ENCODE measurements at places on chromosomes 7 and 10.

DNA sequence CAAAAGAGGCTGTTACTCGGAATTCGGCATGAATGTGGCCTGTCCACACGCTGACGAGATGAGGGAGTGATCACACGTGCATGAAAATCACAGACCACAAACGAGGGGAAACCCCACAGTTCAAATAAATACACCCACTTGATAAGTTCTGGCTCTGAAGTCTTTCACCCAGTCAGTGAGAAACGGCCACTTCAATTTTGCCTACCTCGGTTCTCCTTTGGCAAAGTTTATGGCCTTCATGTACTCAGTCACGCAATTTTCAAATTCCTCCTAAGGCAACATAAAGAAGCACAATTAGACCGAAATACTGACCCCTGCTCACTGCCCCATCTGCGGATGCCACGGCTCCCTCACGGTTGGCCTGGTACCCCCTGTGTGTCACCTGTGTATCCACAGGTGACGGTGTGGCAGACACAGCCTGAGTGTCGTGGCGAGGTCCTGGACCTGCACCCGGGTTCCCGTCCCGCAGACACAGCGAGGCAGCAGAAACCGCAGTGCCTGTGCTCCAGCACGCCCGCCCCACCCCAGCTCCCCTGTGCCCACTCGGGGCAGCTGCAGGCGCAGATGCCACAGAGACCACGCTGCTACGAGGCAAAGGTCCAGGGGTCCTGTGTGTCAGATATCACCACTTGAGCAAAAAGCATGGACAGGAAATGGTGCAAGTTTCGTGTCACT, 1.4 kb downstream of the CFAP46 start:
- DNase-seq, result no peak

DNA sequence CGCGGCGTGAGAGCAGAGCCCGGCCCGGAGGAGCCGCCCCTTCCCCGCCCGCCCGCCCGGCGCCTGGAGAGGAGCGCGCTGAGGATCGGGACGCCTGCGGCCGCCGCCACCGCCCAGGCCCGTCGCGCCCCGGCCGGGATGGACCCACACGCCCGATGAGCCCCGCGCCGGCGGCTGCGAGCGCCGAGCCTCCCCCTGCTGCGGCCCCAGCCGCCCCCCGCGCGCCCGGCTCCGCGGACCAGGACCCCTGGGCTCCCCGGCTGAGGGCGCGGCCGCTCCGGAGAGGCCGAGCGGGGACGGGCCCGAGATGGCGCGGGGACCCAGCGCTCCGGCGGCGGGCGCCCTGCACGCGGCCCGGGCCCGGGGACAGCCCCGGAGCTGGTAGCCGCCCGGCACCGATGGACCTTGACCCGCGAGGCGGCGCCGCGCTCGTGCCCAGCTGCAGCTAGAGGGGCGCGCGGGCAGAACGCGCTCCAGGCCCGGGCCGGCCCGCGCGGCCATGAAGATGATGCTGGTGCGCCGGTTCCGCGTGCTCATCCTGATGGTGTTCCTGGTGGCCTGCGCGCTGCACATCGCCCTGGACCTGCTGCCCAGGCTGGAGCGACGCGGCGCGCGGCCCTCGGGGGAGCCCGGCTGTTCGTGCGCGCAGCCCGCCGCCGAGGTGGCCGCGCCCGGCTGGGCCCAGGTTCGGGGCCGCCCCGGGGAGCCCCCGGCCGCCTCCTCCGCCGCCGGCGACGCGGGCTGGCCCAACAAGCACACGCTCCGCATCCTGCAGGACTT, 520 bp downstream of the FAM20C start:
- peak; percentile 16 for DNase-seq

DNA sequence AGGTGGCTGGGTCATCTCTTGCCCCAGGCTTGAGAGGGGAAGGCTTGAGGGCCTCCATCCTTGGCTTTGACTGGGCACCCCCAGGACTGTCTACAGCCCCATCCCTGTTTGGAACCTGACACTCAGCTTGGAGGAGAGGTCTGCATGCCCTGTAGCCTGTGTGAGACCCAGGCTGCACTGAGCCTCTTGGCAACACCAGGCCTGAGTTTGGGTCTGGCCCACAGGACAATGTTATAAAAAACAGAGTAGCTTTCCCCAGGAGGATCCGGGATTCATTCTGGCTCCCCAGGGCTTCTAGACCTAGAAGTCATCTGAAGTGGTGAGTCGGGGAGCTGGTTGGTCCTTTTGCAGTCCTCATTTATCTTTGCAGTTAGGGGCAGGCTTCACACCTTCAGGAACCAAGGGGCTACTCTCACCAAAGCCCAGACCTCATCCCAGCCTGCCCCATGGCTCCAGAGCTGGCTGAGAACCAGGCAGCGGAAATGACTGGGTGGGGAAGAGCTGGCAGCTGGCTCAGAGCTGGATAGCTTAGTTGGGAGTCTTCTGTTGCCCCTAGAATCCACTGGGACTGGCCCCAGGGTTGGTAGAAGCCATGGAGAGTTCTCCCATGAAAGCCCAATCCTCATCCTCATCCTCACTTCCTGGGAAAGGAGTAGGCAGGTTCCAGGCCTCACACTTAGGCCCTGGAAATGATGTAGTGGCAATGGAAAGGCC, 68.8 kb downstream of the ADCYAP1R1 start:
- no peak for DNase-seq

DNA sequence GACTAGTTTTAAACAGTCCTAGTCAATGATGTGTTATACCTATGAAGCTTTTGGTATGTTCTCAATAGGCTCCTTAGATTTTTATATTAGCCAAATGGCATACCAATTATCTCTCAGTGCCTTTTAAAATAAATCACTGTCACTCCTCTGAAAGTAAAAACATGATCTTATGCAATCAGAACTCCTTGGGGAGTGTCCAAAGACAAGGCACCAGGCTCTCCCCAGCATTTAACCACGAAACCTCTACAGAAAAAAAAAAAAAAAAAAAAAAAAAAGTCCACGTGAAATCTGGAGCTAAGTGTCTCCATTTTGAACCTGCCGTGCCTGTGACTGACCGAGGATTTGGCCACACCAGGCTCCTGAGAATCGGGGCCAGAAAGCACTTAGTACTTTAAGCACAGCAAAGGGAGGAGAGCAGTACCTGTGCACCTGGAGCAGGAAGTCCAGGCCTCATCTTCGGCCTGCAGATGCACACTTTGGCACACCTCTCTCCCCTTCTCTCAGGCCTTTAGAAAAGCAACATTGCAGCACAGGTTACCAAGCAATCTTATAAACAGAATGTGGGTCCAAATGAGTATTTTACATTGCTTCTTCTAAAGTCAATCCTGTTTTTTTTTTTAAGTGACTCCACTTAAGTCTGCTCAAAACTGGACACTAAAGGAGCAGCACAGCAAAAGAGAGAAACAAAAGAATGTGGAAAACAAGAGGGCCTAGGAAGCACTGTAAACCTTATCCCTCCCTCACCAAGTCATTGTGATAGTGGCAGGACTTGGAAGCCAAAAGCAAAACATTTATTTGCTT, 1.5 kb downstream of the FAM13C start:
- no peak for DNase-seq

GRCh38 chr7:124688991-124689390, 76.6 kb downstream of the GPR37 start:
- peak; percentile 13 for DNase-seq

DNA sequence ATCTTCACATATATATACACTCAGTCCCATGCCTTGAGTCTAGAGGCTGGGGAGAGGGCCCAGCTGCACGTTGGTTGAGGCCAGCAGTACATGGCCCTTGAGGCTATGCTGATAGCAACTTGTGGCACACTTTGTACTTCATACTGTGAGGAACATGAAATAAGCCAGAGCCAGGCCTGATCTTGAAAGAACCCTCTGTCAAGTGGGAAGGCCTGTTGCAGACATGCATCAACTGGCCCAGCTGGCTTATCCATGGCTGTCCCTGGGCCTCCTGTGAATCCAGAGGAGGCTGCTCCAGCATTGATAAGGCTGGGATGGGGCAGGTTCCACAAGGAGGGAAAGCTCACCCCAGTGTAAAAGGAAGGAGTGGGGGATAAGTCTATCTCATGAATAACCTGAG, 140.4 kb downstream of the NRF1 start:
- DNase-seq, result no peak

DNA sequence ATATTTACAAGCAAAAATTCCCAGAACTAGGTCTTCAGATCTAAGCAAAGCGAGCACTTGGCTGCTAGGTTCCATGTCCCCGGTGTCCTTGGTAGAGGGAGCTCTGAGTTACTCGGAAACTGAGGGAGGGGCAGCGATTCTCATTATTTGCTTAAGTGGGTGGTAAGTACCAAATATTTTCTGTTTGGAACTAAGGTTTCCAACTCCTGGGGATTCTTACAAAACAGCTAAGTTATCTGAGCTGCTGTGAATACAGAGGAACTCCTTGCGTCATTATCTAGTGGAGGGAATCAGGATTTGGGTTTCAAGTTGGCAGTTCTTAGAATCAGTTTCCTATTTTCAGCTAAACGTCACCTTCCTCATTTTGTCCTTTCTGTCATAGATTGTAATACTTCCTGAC, 76.8 kb upstream of the IKZF1 start:
- no peak for DNase-seq
